ENCODE measurements at places on chromosomes 2 and 18. TPM values are rescaled to one million over a fixed set of nuclear protein-coding genes. Genes with fewer than 3 reads are reported as not detected.

The TMEM37 gene
- 2.7 TPM for total RNA-seq

The C1GALT1C1L gene
- total RNA-seq = 2.6 TPM

The IL36A gene
- total RNA-seq = not detected

The REG3A gene
- total RNA-seq = not detected

The VWC2L gene
- total RNA-seq = not detected

The IL1R2 gene
- total RNA-seq = 1.1 TPM

The INHBB gene
- 23.1 TPM for total RNA-seq

The SERPINB10 gene
- total RNA-seq = not detected

The PSMA8 gene
- total RNA-seq = not detected

The TUBA4B gene
- total RNA-seq = 0.10 TPM

The WIPF1 gene
- 24.6 TPM for total RNA-seq

The RAB27B gene
- total RNA-seq = 13.1 TPM

The TMEM182 gene
- total RNA-seq = 5.6 TPM

The VAMP5 gene
- total RNA-seq = 0.16 TPM

The ITPRIPL1 gene
- total RNA-seq = not detected

The ITGA4 gene
- total RNA-seq = 1.4 TPM

The FEV gene
- total RNA-seq = not detected

The SSB gene
- total RNA-seq = 116 TPM

The PCARE gene
- not detected for total RNA-seq

The KANSL3 gene
- total RNA-seq = 22.3 TPM

The TRABD2A gene
- 14.0 TPM for total RNA-seq

The CCDC85A gene
- 0.31 TPM for total RNA-seq

The ALPI gene
- not detected for total RNA-seq

The TDRD15 gene
- not detected for total RNA-seq

The GPR155 gene
- 0.11 TPM for total RNA-seq

The UGT1A10 gene
- total RNA-seq = 0.11 TPM

The MYO5B gene
- total RNA-seq = 8.0 TPM

The LTBP1 gene
- total RNA-seq = 42.1 TPM

The CFAP221 gene
- 0.14 TPM for total RNA-seq

The STON1 gene
- 0.39 TPM for total RNA-seq

The PRSS56 gene
- 0.10 TPM for total RNA-seq

The SERPINB3 gene
- total RNA-seq = 0.06 TPM

The RAB3GAP1 gene
- total RNA-seq = 31.6 TPM

The NAT8 gene
- total RNA-seq = not detected

All from A549 treated with AZD2906 at 1 μM for 4 hours (cell line).